Stimulated activated naive CD8-positive, alpha-beta T cell treated with anti-CD3 and anti-CD28 coated beads, Interleukin-15, Interleukin-2, amounts not matched to agents 100 U/mL and 50 U/mL, for 24 hours (primary cell): ENCODE measurements at places on chromosomes 6 and 20.

DNA sequence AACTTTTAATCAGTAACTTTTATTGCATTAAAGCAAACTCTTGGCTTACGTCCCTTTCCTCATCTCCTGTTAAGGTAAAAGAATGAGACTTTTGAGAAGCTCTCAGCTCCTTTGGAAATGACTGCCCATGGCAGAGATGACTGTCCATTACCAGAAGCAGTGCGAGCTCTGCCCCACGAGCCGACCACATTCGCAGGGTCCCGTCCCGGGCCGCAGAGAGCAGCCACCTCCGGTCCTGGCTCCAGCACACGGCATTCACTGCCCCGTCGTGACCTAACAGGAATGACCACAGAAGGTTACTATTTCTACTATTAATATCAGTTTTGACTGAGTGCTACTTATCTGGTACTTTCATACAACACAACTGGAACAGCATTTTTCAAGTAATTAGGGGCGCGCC, 63.4 kb downstream of the WDR27 start:
- no peak for DNase-seq

DNA sequence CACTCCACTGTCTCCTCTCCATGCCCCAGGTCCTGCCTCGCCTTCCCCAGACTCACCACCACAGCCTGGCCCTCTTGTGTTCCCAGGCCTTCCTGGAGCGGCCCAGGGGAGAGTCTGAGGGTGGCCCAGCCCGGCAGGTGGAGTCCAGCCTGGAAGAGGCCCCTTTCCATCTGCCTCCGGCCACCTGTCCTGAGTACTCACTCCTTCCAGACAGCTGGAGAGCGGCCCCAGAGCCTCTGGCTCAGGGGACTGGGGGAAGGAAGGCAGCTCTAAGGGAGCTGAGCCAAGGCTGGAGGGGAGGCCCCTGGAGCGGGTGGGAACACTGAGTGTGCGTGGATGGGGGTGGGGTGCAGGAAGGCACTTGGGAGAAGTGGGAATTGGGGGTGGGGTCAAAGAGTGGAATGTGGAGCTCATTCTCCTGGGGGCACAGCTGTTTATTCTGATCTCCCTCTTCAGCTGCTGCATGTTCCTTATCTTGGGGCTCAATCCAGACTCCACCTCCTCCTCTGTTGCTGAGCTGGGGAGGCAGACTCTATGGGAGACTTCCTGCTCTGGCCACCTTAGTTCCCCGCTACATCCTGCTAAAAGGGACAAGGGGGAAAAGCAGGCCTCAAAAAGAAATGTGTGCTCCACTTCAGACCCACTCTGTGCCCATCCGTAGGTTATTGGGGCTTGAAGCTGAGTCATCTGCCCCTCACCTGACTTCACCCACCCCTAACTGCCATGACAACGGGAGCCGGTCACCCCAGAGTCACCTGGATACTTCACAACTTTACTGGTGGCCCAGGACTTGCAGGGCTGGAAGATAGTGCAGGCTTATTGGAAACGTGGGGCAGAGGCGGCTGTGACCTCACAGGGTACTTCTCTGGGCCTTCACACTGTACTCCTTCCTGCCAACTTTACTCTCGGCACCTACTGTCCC, 19.5 kb upstream of the TAF8 start:
- peak; percentile 76 for DNase-seq

- no peak for DNase-seq
Measured at GRCh38 chr6:45855642-45856394, 159.8 kb downstream of the CLIC5 start.

DNA sequence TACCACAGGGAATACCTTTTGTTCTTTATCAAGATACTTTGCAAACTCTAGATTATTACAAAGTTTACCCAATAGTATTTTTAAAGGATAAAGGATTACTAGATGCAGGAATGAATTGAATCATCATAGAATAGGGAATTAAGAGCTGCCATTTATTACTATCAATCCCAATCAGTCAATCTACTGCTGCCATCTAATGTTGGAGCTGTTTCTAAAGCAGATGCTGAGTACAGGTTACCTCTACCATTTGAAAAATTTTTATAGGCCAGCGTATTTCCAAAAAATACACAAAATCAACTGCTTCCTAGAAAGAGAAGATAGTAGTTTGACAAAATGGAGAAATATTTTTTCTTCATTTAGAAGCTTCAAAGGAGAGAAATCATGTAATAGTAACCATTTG, 520.4 kb downstream of the ADGRB3 start:
- DNase-seq, result no peak

GRCh38 chr6:150243620-150244314, 100.9 kb downstream of the PPP1R14C start:
- DNase-seq, result no peak

DNA sequence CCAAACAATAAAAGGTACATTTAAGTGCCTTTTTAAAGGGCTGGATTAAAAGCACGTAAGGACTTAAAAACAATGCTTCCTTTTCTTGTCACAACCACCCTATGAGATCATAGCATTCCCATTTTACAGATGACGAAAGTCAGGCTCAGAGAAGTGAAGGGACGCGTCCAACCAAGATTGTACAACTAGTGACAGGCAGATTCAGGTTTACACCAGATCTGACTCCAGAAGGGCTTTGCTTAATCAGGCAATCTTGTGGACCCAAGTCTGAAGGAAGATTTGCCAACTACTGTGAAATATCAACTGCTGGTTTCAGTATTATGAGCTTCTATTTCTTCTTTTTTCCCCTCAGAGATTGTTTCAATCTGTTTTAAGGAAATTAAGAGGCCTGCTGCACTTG, 877 bp downstream of the ENPP4 start:
- DNase-seq, result no peak
